Endodermal cell (in vitro differentiated cells): ENCODE measurements at places on chromosomes 13 and 19. TPM values are rescaled to one million over a fixed set of nuclear protein-coding genes. Genes with fewer than 3 reads are reported as not detected.

The MEIOSIN gene
- total RNA-seq, result not detected in 3 replicates

- H3K4me1 ChIP-seq, result no peaks in the 10 kb centered on the region
- H3K27ac ChIP-seq, result no peak overlapping the region
- H3K36me3 ChIP-seq, result no peaks in the 10 kb centered on the region
- no peak overlapping the region for H3K4me3 ChIP-seq
These were observed 32.6 kb downstream of the RUBCNL start for GRCh38 chr13:46354156-46355087.

DNA sequence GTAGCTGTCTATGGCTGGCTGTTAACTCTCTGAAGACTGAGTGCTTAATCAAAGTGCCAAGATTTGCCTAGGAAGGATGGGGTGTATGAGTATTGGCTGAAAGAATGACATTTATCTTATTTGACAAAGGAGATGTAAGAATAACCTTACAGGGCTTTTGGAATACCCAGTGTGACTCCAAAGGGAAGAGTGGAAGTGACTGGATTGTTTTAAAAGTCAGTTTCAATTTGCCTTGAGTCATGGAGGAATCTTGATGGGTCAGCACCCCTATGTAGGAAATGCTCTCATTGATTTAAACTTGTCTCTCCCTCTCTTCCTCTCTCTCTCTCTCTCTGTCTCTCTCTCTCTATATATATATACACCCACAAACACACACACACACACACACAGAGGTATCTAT is 118.4 kb upstream of the CLDN10 start:
- H3K4me3 ChIP-seq, result no peak overlapping the region
- H3K36me3 ChIP-seq, result no peaks in the 10 kb centered on the region
- no peaks in the 10 kb centered on the region for H3K4me1 ChIP-seq
- DNase-seq, result no peak

DNA sequence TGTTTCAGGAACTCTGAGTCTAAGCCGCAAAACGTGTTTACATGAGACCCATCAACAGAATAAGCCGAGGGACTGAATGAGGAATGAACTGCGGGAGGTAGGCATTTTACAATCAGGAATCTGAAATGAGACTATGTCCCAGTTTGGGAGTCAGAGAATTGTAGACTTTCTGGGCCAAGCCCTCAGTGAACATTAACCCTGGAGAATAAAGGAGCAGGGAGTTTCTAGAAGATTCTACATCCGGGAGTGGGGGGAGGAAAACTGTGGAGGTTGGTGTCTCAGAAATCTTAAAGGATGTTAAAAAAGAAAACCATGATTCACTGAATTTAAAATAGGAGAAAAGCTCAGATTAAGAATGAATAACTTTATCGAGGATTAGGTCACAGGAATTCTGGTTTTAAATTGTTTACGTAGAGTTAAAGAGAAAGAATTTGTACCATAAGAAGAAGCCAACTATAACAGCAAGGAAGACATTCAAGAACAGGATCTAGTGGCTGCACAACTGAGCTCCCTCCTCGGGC is 18.5 kb downstream of the RFX2 start:
- H3K36me3 ChIP-seq, result no peaks in the 10 kb centered on the region
- peak overlapping the region; percentile 48 for H3K4me3 ChIP-seq
- H3K27ac ChIP-seq, result peak overlapping the region; percentile 25
- no peak for DNase-seq
- peaks cover 15% of the 10 kb centered on the region for H3K27me3 ChIP-seq

The KLHL1 gene
- 0.15 to 0.25 TPM (median 0.23 TPM) in 3 replicates for total RNA-seq

DNA sequence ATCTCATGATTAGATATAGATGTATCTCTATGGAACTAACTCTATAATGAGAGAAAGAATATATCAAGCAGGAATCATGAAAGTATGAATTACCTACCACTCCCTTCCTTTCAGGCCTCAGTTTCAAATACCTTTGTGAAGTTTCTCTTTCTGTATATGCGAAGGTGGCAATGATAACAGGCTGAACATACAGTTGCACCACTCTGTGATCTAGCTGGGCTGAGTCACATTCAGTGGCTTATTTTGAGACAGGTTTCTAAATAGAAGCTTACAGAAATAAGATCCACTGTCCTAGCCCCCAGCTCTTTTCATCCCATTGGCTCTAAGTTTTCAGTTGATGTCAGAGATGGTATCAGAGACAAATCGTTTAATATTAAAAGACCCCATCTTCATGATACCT is 662.0 kb downstream of the SLITRK1 start:
- no peaks in the 10 kb centered on the region for H3K36me3 ChIP-seq
- H3K4me3 ChIP-seq, result no peak overlapping the region
- no peak for DNase-seq
- H3K4me1 ChIP-seq, result peaks cover 5% of the 10 kb centered on the region

GRCh38 chr13:77836423-77836822 is 82.2 kb downstream of the EDNRB start:
- no peak for DNase-seq
- no peak overlapping the region for H3K4me3 ChIP-seq
- H3K36me3 ChIP-seq, result no peaks in the 10 kb centered on the region
- no peaks in the 10 kb centered on the region for H3K4me1 ChIP-seq

- H3K4me3 ChIP-seq, result no peak overlapping the region
- H3K27me3 ChIP-seq, result no peaks in the 10 kb centered on the region
- H3K4me1 ChIP-seq, result no peaks in the 10 kb centered on the region
- no peak overlapping the region for H3K27ac ChIP-seq
- no peak for DNase-seq
- no peaks in the 10 kb centered on the region for H3K36me3 ChIP-seq
These were observed 569.1 kb downstream of the KCTD12 start for GRCh38 chr13:76316998-76317527.

GRCh38 chr13:91144486-91144885 is 203.0 kb upstream of the MIR17HG start:
- no peaks in the 10 kb centered on the region for H3K27me3 ChIP-seq
- no peak overlapping the region for H3K4me3 ChIP-seq
- H3K27ac ChIP-seq, result no peak overlapping the region
- peaks cover 4% of the 10 kb centered on the region for H3K4me1 ChIP-seq

DNA sequence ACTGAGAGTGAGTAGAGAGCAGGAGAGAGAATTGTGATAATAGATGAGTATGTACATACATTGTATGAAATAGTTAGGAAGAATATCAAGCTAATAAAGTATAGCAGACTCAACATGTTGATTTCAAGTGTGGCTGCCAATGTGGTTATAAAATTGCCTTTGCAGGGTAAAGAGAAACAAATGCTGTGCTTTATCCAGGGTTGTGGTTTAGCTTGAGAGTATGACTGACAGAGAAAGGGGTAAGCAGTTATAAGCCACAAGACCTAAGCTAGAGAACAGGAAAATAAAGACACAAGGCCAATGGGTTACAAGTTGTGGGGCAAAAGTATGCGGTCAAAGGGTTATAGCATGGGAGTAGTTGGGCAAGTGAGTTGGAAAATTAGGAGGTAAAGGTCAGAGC is 1217.5 kb downstream of the DIAPH3 start:
- H3K4me3 ChIP-seq, result no peak overlapping the region
- no peaks in the 10 kb centered on the region for H3K4me1 ChIP-seq
- no peak overlapping the region for H3K27ac ChIP-seq
- DNase-seq, result no peak
- H3K27me3 ChIP-seq, result no peaks in the 10 kb centered on the region

The RUBCNL gene
- total RNA-seq, result 1.0 to 3.6 TPM (median 3.6 TPM) in 3 replicates

DNA sequence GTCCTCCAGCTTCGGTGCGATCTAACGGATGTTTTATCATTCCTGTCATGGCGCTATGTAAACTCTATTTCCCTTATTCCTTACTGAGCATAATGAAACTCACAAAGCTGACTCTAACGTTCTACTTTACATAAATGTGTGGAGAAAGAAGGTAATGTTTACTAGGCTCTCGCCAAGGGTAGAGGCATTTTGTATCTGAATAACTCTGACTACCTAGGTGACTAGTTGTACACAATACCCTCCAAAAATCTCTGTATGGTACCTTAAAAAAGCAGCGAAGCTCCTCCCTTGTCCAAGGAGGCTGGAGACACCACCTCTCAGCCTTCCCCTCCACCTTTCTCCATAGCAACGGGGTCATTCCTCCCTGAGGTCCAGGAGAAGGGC is 316 bp upstream of the ZNF530 start:
- DNase-seq, result no peak
- H3K27ac ChIP-seq, result no peak overlapping the region
- peaks cover 4% of the 10 kb centered on the region for H3K27me3 ChIP-seq
- no peaks in the 10 kb centered on the region for H3K4me1 ChIP-seq

GRCh38 chr13:99281811-99282263 is 23.7 kb upstream of the GPR18 start:
- peaks cover 35% of the 10 kb centered on the region for H3K36me3 ChIP-seq
- H3K27ac ChIP-seq, result no peak overlapping the region
- no peak overlapping the region for H3K4me3 ChIP-seq

- DNase-seq, result no peak
- no peaks in the 10 kb centered on the region for H3K36me3 ChIP-seq
- no peak overlapping the region for H3K27ac ChIP-seq
- H3K4me1 ChIP-seq, result no peaks in the 10 kb centered on the region
- no peak overlapping the region for H3K4me3 ChIP-seq
These were observed 19.8 kb downstream of the GTPBP3 start for GRCh38 chr19:17357078-17357666.

The OXGR1 gene
- 1.4 and 1.5 TPM in 2 replicates for total RNA-seq

The OBI1 gene
- 11.4 to 28.6 TPM (median 28.3 TPM) in 3 replicates for total RNA-seq

- H3K36me3 ChIP-seq, result no peaks in the 10 kb centered on the region
- no peak overlapping the region for H3K27ac ChIP-seq
- no peak for DNase-seq
- H3K4me3 ChIP-seq, result no peak overlapping the region
These were observed 9.1 kb downstream of the COMP start for GRCh38 chr19:18781885-18782527.

- H3K27me3 ChIP-seq, result no peaks in the 10 kb centered on the region
- no peaks in the 10 kb centered on the region for H3K36me3 ChIP-seq
- no peak overlapping the region for H3K27ac ChIP-seq
- H3K4me3 ChIP-seq, result no peak overlapping the region
These were observed 665.0 kb upstream of the SLITRK6 start for GRCh38 chr13:86464193-86464592.
